Activated CD8-positive, alpha-beta T cell treated with anti-CD3 and anti-CD28 coated beads, Interleukin-2, amount 10 ng/mL, durations not matched to agents 7 days and 5 days (primary cell): ENCODE measurements at places on chromosomes 6 and 20.

- H3K4me1 ChIP-seq = no peaks in the 10 kb centered on the region
- DNase-seq = no peak
Observed at GRCh38 chr6:29478740-29479139, 9.0 kb downstream of the MAS1L start.

DNA sequence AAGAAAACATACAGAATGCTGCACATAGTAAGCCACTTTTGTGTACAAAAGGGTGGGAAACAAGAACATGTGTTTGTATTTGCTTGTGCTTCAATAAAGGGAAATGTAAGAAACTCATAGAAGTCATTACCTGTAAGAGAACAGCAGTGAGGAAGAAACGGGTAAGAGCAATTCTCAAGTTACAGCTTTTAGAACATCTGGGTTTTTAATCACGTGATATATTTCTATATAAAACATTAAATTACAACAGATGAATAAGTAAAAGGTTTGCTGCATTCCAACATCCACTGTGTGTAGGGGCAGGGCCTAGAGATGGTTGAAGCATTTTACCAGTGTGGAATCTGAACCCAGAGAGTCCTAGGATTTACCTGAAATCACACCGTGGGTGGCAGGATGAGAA, 36.6 kb upstream of the FAM50B start:
- no peak for DNase-seq
- H3K4me1 ChIP-seq = no peaks in the 10 kb centered on the region
- H3K27me3 ChIP-seq = no peaks in the 10 kb centered on the region
- no peak overlapping the region for H3K27ac ChIP-seq
- H3K4me3 ChIP-seq = no peak overlapping the region
- H3K36me3 ChIP-seq = no peaks in the 10 kb centered on the region

GRCh38 chr6:120248451-120248850, 898.9 kb upstream of the MAN1A1 start:
- H3K36me3 ChIP-seq = no peaks in the 10 kb centered on the region
- no peaks in the 10 kb centered on the region for H3K4me1 ChIP-seq
- no peak for DNase-seq
- no peak overlapping the region for H3K27ac ChIP-seq

DNA sequence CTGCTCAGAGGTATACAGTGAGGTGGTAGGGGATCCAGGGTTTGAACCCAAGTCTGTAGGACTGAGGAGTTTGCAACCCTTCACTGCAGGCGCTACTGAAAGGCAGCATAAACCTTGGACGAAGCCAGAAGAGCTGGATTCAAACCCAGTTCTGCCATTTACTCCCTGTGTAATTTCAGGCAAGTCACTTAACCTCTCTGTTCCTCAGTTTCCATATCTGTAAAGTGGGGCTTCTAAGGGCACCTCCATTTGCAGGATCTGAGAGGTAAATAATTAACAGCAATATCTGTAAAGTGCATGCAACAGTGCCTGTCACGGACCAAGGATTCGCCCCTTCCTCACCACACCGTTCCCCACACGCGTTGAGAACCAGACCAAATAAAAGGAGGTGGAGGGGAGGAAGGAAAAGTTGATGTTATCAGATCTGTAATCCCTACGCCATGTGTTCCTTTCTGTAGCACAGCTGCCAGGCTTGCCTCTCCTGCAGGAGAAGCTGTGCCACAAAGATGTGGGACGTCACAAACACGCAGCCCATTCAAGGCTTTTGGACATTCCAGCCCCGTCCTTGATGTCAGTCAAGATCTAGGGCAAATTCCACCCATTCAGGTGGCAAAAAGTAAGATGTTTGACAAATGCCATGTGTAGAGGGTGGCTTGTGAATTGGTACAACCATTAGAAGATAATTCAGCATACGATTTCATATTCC, 9.8 kb downstream of the RIPOR3 start:
- H3K4me3 ChIP-seq = no peak overlapping the region
- no peaks in the 10 kb centered on the region for H3K4me1 ChIP-seq
- no peaks in the 10 kb centered on the region for H3K36me3 ChIP-seq
- DNase-seq = no peak

- no peak for DNase-seq
- no peaks in the 10 kb centered on the region for H3K36me3 ChIP-seq
- no peak overlapping the region for H3K27ac ChIP-seq
Observed at GRCh38 chr20:55057779-55058415, 582.5 kb downstream of the DOK5 start.

GRCh38 chr6:27891320-27891875, 20.8 kb downstream of the OR2B2 start:
- H3K4me1 ChIP-seq = peaks cover 54% of the 10 kb centered on the region
- no peak overlapping the region for H3K27ac ChIP-seq
- no peak overlapping the region for H3K4me3 ChIP-seq
- no peak for DNase-seq
- H3K36me3 ChIP-seq = peaks cover 14% of the 10 kb centered on the region

- no peak for DNase-seq
- H3K4me3 ChIP-seq = no peak overlapping the region
- H3K27ac ChIP-seq = peak overlapping the region; percentile 47
- H3K27me3 ChIP-seq = no peaks in the 10 kb centered on the region
Observed at GRCh38 chr6:2868637-2869036, 27.0 kb upstream of the SERPINB1 start.

- no peak for DNase-seq
- no peak overlapping the region for H3K4me3 ChIP-seq
- H3K36me3 ChIP-seq = no peaks in the 10 kb centered on the region
- H3K27ac ChIP-seq = no peak overlapping the region
Observed at GRCh38 chr6:141788096-141788495, 344.6 kb upstream of the GJE1 start.

GRCh38 chr6:45827952-45828530, 187.6 kb downstream of the CLIC5 start:
- no peak overlapping the region for H3K27ac ChIP-seq

DNA sequence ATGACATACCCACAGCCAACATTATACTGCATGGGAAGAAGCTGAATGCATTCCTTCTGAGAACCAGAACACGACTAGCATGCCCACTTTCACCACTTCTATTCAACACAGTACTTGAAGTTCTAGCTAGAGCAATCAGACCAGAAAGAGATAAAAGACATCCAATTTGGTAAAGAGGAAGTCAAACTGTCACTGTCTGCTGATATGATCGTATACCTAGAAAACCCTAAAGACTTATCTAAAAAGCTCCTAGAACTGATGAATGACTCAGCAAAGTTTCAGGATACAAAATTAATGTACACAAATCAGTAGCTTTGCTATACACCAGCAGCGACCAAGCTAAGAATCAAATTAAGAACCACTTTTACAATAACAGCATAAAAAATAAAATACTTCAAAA, 60.5 kb downstream of the EYS start:
- no peaks in the 10 kb centered on the region for H3K27me3 ChIP-seq
- no peaks in the 10 kb centered on the region for H3K36me3 ChIP-seq
- no peak for DNase-seq
- no peak overlapping the region for H3K27ac ChIP-seq
- H3K4me1 ChIP-seq = no peaks in the 10 kb centered on the region

- no peak for DNase-seq
- no peak overlapping the region for H3K4me3 ChIP-seq
- H3K27me3 ChIP-seq = peaks cover 25% of the 10 kb centered on the region
Observed at GRCh38 chr6:47709160-47709559, 10.8 kb downstream of the ADGRF4 start.

DNA sequence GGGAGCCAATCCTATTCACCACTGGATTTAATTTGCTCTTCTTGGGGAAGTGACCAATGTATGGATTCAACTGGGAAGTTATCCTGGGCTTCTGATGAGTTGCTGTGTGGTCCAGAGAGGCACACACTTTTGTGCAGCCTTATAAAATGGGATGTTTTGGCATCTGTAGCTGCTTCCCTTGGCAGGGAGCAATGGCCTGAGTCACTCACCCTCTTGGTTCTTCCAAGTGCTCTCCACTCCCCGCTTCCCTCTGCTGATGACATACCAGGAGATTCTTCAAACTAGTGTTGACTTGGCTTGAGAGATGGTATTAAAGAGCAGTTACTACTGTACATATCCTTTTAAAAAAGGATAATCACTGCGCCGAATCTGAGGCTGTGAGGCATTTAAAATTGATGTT, 105.8 kb downstream of the JARID2 start:
- DNase-seq = no peak
- H3K27ac ChIP-seq = no peak overlapping the region
- H3K36me3 ChIP-seq = peaks cover 32% of the 10 kb centered on the region
- H3K27me3 ChIP-seq = no peaks in the 10 kb centered on the region

DNA sequence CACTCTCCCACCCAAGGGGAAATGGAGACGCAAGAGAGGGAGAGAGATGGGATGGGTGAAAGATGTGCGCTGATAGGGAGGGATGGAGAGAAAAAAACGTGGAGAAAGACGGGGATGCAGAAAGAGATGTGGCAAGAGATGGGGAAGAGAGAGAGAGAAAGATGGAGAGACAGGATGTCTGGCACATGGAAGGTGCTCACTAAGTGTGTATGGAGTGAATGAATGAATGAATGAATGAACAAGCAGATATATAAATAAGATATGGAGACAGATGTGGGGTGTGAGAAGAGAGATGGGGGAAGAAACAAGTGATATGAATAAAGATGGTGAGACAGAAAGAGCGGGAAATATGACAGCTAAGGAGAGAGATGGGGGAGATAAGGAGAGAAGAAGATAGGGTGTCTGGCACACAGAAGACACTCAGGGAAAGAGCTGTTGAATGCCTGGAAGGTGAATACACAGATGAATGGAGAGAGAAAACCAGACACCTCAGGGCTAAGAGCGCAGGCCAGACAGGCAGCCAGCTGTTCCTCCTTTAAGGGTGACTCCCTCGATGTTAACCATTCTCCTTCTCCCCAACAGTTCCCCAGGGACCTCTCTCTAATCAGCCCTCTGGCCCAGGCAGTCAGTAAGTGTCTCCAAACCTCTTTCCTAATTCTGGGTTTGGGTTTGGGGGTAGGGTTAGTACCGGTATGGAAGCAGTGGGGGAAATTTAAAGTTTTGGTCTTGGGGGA, 754 bp downstream of the TNF start:
- H3K4me1 ChIP-seq = peaks cover 83% of the 10 kb centered on the region
- DNase-seq = no peak
- H3K27ac ChIP-seq = peak overlapping the region; percentile 96
- peaks cover 53% of the 10 kb centered on the region for H3K36me3 ChIP-seq

GRCh38 chr20:12592756-12593155, 416.0 kb upstream of the SPTLC3 start:
- no peaks in the 10 kb centered on the region for H3K36me3 ChIP-seq
- no peak for DNase-seq
- no peak overlapping the region for H3K4me3 ChIP-seq
- H3K27ac ChIP-seq = no peak overlapping the region

- H3K4me3 ChIP-seq = peak overlapping the region; percentile 28
- peaks cover 26% of the 10 kb centered on the region for H3K4me1 ChIP-seq
- peak overlapping the region; percentile 67 for H3K27ac ChIP-seq
- peak; percentile 75 for DNase-seq
- H3K27me3 ChIP-seq = no peaks in the 10 kb centered on the region
Observed at GRCh38 chr20:38997622-38998021, 35.5 kb downstream of the DHX35 start.

DNA sequence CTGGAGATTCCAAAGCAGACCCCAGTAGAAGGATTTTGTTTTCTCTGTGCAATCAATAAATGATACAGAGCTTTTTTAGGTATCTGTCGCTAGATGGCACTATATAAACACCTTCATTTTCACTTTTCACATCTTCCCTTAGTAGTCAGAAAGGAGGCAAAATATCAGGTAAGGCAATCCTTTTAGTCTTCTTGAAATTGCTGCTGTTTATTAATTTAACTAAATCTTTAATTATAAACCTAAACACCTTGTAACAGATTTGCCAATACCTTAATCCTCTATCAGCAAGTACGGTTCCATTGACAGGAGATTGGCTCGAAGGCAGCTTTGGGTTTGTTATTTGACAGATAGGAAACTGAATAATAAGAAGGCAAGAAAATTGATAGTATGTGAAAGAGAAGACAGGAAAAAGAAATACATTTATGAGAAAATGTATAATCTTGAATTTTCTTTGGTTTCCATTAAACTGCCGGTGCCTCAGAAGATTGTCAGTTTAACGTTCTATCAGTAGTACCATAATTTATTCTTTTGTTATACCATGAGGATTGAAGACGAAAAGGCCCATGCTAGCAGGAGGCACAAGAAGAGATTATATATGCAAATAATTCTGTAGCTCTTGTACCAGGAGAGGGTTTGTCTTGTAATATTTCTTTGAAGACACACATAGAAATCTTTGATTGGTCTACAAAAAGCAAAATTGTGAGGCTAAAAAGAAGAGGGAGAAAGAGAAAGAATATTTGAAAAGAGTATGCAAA, 23.5 kb upstream of the IBTK start:
- H3K4me3 ChIP-seq = no peak overlapping the region
- DNase-seq = no peak
- H3K27ac ChIP-seq = no peak overlapping the region

DNA sequence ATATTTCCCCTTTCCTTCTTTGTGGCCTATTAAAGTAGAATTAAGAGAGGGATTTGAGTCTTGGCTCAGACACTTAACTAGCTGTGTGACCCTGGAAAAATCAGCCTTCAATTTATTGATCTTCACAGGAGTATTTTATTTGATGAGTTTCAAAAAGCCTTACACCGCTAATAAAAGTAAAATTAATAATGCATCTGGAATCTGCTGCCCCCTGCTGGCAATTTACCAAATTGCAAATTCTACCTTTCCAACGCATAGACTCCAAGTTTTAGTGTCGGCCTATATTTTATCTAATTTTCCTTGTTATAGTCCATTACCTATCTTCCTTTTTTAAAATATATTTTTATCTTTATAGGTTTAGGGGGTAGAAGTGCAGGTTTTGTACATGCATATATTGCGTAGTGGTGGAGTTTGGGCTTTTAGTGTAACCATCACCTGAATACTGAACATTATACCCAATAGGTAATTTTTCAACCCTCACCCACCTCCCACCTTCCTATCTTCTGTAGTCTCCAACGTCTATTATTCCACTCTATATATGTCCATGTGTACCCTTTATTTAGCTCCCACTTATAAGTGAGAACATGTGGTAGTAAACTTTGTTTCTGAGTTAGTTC, 46.3 kb downstream of the GOPC start:
- peak; percentile 71 for DNase-seq
- peaks cover 1% of the 10 kb centered on the region for H3K4me1 ChIP-seq
- no peak overlapping the region for H3K4me3 ChIP-seq
- no peak overlapping the region for H3K27ac ChIP-seq

DNA sequence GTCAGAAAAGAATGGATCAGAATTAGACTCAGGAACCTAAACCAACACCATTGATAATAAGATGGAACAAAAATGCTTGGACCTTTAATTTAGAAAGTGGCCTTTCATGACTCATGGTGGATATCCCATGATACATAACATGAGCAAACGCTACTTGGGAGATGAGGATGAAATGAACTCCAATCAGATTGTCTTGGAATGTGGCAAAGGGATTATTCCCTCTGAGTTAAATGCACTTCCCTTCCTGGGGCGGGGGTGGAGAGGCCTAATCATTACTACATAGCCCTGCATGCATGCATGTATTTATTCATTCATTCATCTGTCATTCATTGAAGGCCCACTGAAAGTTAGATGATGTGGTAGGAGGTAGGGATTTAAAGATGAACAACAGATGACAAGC, 174.0 kb downstream of the AIG1 start:
- no peaks in the 10 kb centered on the region for H3K4me1 ChIP-seq
- DNase-seq = no peak
- H3K4me3 ChIP-seq = no peak overlapping the region
- H3K27ac ChIP-seq = no peak overlapping the region
- H3K27me3 ChIP-seq = no peaks in the 10 kb centered on the region

- H3K4me3 ChIP-seq = no peak overlapping the region
- H3K36me3 ChIP-seq = no peaks in the 10 kb centered on the region
- H3K27me3 ChIP-seq = peaks cover 11% of the 10 kb centered on the region
- H3K27ac ChIP-seq = no peak overlapping the region
Observed at GRCh38 chr6:96851858-96852257, 14.6 kb upstream of the GPR63 start.
